ENCODE measurements at places on chromosomes 3 and 15.
A peak's percentile ranks its signal among the peaks of the same experiment; 100 is the strongest.

- no peak for DNase-seq
These were observed 19.7 kb downstream of the B3GNT5 start for GRCh38 chr3:183272791-183273190.

DNA sequence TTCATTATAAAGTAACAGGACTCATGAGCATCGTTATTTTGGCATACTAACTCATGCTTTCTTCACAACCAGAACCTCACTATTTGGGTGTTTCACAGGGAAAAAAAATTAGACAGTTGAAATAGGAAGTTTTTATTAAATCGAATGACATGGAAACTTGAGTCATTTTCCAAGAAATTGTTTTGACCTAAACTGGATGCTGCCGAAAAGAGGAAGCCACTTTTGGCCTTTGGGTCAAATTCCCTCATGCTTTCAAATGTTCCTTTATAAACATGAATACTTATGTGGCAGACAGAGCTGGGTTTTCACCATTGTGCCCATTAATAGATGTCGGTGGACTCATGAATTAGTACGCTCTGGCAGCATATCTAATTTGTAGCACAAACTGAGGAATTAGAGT is 224.9 kb downstream of the MCTP2 start:
- DNase-seq: no peak

GRCh38 chr3:159210336-159210735 is 408.5 kb downstream of the MFSD1 start:
- no peak for DNase-seq

DNA sequence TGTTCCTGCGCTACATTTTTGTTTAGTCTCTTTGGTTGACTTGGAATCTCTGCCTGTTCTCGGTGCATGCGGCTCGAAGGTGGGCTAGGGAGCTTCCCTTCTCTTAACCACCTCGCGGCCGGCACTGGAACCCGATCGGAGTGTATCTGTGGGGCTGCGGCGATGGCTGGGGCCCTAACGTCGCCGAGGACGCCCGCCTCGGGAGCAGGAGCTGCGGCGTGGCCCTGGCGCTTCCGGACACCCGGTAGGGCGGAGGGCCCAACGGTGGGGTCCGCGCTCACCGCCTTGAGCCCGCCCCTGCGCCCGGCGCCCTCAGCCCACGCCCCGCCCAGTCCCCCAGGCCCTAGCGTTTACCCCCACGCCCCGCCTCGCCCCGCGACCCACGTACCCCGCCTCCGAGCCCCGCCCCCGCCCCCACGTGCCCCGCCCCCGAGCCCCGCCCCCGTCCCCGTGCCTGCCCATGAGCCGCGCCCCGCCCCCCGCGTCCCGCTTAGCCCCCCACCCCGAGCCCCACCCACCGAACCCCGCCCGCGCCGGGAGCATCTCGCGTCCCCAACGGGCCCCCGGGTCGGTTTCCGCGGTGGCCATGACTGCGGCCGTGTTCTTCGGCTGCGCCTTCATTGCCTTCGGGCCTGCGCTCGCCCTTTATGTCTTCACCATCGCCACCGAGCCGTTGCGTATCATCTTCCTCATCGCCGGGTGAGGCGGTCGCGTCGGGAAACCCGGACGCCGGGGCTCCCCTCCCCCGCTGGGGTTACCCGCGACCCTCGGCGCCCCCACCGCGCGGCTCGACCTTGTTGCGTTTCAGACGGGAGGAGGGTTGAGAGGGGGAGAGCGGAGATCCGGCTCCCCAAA is at the start of gene APH1B:
TSS of gene APH1B (plus strand) at position 568 of the 855 bp plus-strand sequence. CDS start at position 587, 19 bp downstream.
- DNase-seq: peak; percentile 87

- no peak for DNase-seq
These were observed 325.6 kb upstream of the AZI2 start for GRCh38 chr3:28674212-28674611.

DNA sequence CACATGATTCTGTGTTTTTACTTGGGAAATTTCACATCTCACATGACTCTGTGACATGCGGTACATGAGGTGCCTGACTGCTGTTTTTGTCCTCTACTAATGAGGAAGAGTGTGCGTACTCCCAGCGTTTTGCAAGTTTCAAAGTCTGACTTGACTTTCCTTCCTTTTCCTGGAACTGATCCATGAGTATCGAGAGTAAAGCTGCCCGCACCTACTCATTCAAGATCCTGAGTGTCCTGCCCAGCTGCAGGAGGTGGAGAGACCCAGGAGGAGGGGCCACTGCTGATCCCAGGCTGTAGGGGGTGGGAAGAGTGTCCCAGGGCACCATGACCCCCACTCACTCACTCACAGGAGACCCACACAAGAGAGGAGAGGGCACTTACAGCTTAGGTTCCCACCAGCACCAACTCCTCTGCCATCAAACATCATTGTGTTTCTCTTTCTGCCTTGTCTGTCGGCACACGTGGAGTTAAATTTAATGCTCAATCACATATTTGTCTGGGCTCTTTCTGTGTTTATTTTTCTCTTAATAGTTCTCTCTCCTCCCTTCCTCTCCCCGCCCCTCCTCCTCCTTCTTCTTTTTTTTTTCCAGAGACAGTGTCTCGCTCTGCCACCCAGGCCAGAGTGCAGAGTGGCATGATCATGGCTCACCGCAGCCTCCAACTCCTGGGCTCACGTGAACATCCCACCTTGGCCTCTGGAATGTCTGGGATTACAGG is 1.4 kb downstream of the CCR5AS start:
- no peak for DNase-seq

- no peak for DNase-seq
These were observed 33.9 kb upstream of the CDIN1 start for GRCh38 chr15:36545467-36545992.

- no peak for DNase-seq
These were observed 644.5 kb upstream of the GRM7 start for GRCh38 chr3:6216135-6217026.

DNA sequence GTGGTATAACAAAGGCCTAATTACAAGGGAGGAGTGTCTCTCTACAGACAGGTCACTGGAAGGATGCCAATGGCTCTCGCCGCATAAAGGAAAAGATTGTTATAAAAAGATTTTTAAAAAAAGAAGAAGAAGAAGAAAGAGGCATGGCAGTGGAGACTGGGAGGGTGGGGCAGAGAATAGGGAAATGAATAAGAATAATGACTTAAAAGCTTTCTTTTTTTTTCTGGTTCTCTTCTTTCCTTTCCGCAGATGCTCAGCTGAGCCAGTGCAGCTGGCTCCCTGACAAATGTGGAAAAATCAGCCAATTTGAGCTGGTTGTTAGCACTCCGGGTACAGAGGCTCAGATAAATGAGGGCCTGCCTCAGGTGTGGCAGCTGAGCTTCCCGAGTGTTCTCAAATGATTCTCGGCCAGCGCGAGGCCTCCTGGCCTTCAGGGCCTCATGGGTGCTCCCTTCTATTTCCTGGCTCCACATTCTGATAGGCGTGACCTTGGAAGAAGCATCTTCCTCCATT is 234.1 kb downstream of the RORA start:
- DNase-seq: no peak

GRCh38 chr3:87607234-87607633 is 330.9 kb upstream of the POU1F1 start:
- DNase-seq: no peak

GRCh38 chr3:34399401-34399800 is 601.0 kb downstream of the PDCD6IP start:
- DNase-seq: no peak

DNA sequence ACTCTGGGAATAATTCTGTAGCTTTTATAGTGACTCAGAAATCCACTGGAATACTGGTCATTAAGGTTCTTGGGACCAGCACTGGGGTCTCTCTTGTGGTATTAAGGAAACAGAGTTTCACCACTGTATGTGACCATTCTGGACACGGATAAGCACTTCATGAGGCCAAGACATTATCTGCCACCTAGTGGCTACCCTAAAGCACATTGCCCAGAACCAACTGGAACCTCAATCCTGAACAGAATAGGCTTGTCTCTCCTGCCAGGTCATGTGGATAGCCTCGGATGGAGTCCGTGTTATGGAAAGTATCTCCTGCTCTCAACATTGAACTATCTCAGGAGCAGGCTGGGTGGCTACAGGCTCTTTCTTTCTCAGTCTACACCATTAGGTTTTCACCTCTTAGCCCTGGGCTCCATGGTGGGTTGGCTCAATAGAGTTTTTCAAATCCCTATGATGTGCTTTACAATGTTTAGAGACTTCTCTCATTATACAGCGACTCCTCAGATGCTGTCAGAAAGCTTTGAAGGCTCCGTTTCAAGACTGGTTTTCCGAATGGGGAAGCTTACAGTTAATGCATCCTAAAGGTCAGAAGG is 167.6 kb upstream of the ST8SIA2 start:
- DNase-seq: no peak

DNA sequence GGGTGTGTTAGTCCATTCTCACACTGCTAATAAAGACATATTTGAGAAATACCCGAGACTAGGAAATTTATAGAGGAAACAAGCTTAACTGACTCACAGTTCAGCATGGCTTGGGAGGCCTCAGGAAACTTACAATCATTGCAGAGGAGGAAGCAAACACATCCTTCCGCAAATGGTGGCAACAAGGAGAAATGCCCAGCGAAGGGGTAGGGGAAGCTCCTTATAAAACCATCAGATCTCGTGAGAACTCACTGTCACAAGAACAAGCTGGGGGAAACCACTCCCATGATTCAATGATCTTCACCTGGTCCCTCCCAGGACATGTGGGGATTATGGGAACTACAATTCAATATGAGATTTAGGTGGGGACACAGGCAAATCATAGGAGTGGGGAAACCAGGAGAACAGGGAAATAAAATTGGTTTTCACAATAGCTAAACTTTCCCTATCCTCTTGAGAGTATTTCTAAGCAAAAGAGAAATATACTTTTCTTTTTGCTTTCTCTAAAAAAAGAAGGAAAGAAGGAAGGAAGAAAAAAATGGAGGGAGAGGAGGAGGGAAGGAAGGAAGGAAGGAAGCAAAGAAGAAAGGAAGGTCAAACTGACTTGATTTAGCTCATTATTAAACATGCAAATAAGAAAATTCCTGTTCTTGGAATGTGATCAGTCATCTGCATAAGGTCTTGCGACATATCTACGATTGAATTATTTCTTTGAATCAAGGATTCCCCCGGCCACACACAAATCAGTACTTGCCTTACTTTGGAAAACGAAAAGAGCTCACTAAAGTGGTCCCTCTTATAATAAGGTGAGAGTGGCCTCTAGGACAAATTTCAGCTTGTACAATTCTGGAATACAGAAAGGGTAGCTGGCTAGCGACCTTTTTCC is 75.2 kb downstream of the LIPC start:
- no peak for DNase-seq

DNA sequence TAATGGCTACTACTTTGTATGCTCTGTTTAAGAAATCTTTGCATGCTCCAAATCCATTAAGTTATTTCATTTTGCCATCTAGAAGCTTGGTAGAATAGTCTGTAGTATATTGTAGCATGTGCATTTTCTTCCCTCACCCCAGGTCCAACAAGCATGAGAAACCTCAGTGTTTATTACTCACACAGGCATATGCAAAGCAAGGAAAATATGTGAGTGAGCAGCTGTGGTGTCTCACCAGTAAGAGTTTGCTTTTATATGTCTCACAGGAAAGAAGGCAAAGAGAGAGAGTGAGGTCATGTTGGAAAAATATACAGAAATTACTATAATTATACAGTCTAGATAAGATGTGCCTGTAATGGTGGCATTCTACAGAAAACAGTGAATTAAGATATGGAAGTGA is 312.5 kb downstream of the C3orf38 start:
- no peak for DNase-seq
